ENCODE measurements at places on chromosomes 5 and 9.

- no peak for DNase-seq
These were observed 72.7 kb downstream of the DPYSL3 start for GRCh38 chr5:147437161-147437596.

- DNase-seq: no peak
These were observed 231.3 kb downstream of the ATPSCKMT start for GRCh38 chr5:10018201-10019069.

DNA sequence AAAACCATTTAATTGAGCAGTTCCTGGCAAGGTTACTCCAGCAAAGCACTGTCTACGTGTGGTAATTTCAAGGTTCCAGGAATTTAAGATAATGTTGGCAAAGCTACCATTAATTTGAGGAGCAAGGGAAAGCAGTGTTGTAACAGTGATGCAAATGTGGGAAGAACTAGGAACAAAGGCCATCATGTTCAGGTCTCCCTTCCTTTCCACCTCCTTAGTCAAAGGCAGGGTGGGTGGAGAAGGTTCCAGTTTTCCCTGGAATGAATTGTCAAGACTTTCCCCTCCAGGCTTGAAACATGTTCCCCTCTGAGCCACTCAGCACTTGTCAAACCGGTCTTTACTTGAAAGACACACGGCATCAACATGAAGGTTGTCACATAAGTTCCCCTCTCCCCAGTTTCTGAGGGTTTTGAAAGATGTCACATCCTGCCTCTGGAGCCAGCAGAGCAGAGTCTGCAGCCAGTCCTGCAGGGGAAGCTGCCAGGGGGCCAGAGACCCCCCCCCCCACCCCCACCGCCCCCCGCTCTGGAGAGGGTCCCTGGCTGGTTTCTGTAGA lies 226.0 kb downstream of the GAS1 start:
- no peak for DNase-seq

DNA sequence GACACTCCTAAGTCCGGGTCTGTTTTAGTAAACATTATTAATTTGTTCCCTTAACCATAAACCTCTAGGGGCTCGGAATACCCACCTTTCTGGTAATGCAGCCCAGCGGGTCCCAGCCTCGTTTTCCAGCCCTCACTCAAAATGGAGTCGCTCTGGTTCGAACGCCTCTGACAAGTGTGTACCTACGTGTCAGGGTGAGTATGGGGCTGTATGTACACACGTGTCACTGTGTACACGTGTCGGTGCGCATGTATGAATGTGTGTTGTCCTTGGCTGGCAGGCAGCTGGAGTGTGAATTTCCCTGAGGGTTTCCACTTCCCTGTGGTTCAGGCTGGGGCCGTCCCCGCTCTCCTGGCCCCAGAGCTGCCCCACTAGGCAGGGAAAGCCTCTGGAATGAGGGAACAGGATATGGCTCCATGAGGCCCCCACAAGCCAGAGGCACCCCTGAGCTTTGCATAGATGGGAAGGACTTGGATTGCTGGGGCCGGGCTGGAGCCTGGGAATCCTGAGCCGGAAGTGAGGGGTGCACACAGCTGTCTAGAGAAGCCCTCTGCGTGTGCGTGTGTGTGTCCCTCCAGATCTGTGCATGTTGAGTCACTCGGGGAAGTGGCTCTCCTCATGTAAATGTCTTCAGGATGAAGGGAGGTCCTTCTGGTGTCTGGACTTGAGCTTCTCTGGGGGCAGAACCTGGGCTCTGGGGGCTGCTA lies 160.8 kb upstream of the IER5L start:
- no peak for DNase-seq

- DNase-seq: no peak
These were observed 30.3 kb upstream of the CER1 start for GRCh38 chr9:14752871-14753270.

DNA sequence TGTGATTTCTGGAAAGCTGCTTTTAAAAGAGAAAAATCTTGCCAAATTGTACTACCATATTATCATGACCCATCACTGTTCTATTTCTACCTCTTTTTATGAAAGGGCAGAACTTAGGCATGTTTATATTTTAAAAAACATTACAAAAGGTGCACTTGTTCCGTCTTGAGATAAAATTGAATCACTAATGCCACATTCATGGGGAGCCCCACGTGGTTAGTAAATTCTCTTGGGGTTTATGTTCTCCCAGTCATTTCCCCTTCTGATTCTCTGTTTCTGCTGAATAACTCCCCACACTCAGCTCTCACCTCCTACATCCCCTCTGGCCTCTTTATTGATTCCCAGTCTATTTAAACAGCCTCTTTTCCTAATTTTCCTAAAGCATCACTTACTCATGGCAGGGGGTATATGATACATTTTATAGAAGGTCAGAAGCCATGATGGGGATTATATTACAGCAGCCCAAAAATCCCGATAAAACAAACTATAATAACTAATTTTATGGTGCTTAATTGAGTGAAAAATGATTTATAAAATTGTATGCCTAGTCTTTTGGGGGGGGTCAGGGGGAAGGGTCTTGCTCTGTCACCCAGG lies 19.7 kb upstream of the VLDLR start:
- no peak for DNase-seq

GRCh38 chr5:17289681-17290539 lies 72.5 kb downstream of the BASP1 start:
- DNase-seq: no peak

DNA sequence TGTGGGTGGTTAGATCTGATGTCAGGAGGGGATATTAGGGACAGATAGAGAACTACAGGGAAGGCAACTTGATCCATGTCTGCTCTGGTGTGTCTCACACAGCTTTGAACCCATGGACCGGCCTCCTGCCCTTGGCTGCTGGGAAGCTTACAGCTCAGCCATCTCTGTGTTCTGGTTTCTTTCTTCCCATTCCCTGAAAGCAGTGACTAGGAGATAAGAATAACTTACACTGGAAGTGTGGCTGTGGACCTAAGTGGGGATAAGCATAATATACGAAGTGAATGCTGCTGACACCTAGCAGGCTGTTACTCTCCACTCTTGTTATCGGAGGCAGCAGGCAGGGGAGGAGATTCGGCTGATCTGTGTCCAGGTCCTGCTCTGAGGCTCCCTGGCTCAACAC lies 282.3 kb upstream of the TUT7 start:
- no peak for DNase-seq

- DNase-seq: no peak
These were observed 9.4 kb upstream of the SLC6A7 start for GRCh38 chr5:150180241-150181026.

- peak; percentile 56 for DNase-seq
These were observed 2.3 kb downstream of the NKX2-5 start for GRCh38 chr5:173232499-173233346.

DNA sequence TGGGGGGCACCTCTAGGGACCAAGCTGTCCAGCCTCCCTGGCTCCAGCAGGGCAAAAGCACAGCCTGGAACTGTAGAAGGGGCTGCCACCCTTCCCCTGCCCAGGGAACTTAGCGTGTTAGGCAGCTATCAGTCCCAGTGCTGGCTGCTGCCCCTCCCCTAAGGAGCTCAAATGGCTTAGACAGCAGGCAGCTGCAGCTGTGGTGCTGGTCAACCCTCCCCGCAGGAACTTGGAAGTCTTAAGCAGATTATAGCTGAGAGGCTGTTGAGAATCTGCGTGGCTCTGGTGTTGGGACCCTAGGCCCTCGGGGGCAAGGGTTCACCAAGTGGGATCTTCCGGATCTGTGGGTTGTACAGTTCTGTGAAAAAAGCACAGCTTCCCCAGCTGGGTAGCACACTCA lies 536.5 kb upstream of the CDH10 start:
- DNase-seq: peak; percentile 48

DNA sequence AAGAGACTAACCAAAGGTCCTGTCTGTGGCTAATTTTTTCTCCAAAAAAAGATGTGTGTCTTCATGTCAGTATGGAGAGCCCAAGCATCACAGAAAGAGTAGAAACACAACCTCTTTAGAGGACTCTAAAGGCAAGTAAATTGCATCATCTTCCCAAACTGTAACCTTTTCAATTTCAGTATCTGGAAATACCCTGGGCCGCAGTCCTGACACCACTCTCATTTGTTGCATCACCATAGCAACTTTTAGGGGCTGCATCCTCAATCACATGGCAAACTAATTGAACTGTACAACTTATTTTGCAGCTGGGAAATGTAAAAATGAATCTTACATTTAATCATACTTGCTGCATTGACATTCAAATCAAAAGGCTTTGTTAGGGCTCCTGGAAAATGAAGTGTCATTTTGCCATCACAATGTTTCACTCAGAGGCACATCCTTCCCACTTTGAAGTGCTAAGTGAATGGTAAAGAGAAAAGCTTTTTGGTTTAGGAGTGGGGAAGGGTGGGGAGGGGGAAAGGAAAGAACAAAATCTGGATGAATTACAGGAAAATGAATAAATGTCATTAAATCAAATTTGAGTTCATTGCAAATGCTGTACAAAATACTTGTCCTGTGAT lies 60.6 kb upstream of the GRIA1 start:
- DNase-seq: no peak

GRCh38 chr5:84218546-84218945 lies 166.1 kb downstream of the EDIL3 start:
- peak; percentile 66 for DNase-seq

GRCh38 chr5:162268694-162269481 lies 201.3 kb downstream of the GABRG2 start:
- DNase-seq: no peak

GRCh38 chr9:129868023-129868871 lies 33.0 kb downstream of the USP20 start:
- no peak for DNase-seq

All from spleen (tissue), 13 donors.